ENCODE measurements at places on chromosomes 1 and 21.

- no peak for DNase-seq
- H3K36me3 ChIP-seq = no peaks in the 10 kb centered on the region
- H3K4me3 ChIP-seq = no peak overlapping the region
- H3K27me3 ChIP-seq = no peaks in the 10 kb centered on the region
- H3K27ac ChIP-seq = no peak overlapping the region
Measured at GRCh38 chr21:27213303-27213702, 246.4 kb upstream of the ADAMTS5 start.

- no peaks in the 10 kb centered on the region for H3K36me3 ChIP-seq
- no peak for DNase-seq
- no peaks in the 10 kb centered on the region for H3K27me3 ChIP-seq
Measured at GRCh38 chr1:8816831-8817411, 519 bp downstream of the RERE start.

- H3K36me3 ChIP-seq = no peaks in the 10 kb centered on the region
- peaks cover 5% of the 10 kb centered on the region for H3K4me1 ChIP-seq
- DNase-seq = no peak
- H3K27me3 ChIP-seq = peaks cover 7% of the 10 kb centered on the region
- H3K4me3 ChIP-seq = no peak overlapping the region
Measured at GRCh38 chr1:201606623-201607022, 67.7 kb downstream of the NAV1 start.

DNA sequence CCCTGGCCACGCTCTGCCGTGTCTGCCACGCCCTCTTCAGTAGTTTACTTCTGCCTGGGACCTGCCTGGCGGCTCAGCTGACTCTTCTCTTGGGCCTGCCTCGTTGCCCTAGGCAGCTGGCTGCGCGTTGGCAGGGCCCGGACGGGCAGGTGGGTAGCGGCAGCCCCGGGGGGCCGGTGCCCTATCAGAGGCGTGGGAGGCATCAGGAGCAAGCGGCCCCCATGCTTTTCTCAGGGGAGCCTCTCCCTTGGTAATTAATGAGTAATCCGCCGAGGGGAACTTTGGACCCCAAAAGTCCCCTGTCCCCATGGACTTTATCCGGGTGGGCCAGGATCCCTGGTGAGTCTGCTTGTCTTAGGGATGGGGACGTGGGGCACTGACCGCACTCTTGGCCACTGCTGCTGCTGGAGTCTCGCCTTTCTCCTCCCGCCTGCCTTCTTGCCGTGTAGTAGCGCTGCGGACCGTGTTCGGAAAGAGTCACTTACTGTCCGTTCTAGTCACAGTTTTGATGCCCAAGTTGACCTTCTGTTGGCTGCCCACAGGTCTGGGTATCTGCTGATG is 22.7 kb downstream of the SKI start:
- peaks cover 42% of the 10 kb centered on the region for H3K4me1 ChIP-seq
- H3K4me3 ChIP-seq = no peak overlapping the region
- H3K36me3 ChIP-seq = peaks cover 10% of the 10 kb centered on the region
- no peaks in the 10 kb centered on the region for H3K27me3 ChIP-seq
- no peak for DNase-seq

- H3K4me3 ChIP-seq = no peak overlapping the region
- H3K36me3 ChIP-seq = no peaks in the 10 kb centered on the region
- no peaks in the 10 kb centered on the region for H3K27me3 ChIP-seq
- H3K4me1 ChIP-seq = no peaks in the 10 kb centered on the region
Measured at GRCh38 chr1:53754484-53755312, 15.7 kb upstream of the GLIS1 start.

GRCh38 chr1:89540406-89540970 is 15.9 kb downstream of the LRRC8B start:
- no peaks in the 10 kb centered on the region for H3K36me3 ChIP-seq
- H3K4me3 ChIP-seq = no peak overlapping the region
- H3K27ac ChIP-seq = no peak overlapping the region
- no peaks in the 10 kb centered on the region for H3K27me3 ChIP-seq

Data from neuronal stem cell (in vitro differentiated cells).